Urinary bladder (tissue), 4 donors: ENCODE measurements at places on chromosomes 13 and 19. TPM values are rescaled to one million over a fixed set of nuclear protein-coding genes. Genes with fewer than 3 reads are reported as not detected.

TNNI3 gene
- not detected for polyA plus RNA-seq

COX6B2 gene
- polyA plus RNA-seq, result 0.39 TPM

OR7C1 gene
- polyA plus RNA-seq, result 0.01 TPM

CYP2A7 gene
- polyA plus RNA-seq, result 0.49 TPM

ATP1A3 gene
- polyA plus RNA-seq, result 0.77 TPM

ANGPTL8 gene
- polyA plus RNA-seq, result 21.4 TPM

PDX1 gene
- polyA plus RNA-seq, result not detected

ZNF547 gene
- polyA plus RNA-seq, result 1.8 TPM

RPL18 gene
- polyA plus RNA-seq, result 2,167 TPM

KIR2DL1 gene
- 0.06 TPM for polyA plus RNA-seq

MBOAT7 gene
- polyA plus RNA-seq, result 69.7 TPM

C2CD4C gene
- polyA plus RNA-seq, result 0.77 TPM

ZNF536 gene
- polyA plus RNA-seq, result 4.9 TPM

FUT2 gene
- polyA plus RNA-seq, result 0.41 TPM

LGALS4 gene
- 2.2 TPM for polyA plus RNA-seq

BRSK1 gene
- 8.8 TPM for polyA plus RNA-seq

ZNF729 gene
- not detected for polyA plus RNA-seq

MED26 gene
- polyA plus RNA-seq, result 7.6 TPM

ZNF682 gene
- 3.1 TPM for polyA plus RNA-seq

BRME1 gene
- 2.2 TPM for polyA plus RNA-seq

GARRE1 gene
- 17.7 TPM for polyA plus RNA-seq

STOML3 gene
- not detected for polyA plus RNA-seq

TUBGCP3 gene
- 23.4 TPM for polyA plus RNA-seq

ZNF486 gene
- polyA plus RNA-seq, result 5.1 TPM

ADGRE1 gene
- polyA plus RNA-seq, result 0.10 TPM

SPPL2B gene
- polyA plus RNA-seq, result 40.9 TPM

NLRP7 gene
- not detected for polyA plus RNA-seq

FBXO17 gene
- 34.7 TPM for polyA plus RNA-seq

COX6B1 gene
- polyA plus RNA-seq, result 592 TPM
